ENCODE measurements at places on chromosomes 3 and 15.

DNA sequence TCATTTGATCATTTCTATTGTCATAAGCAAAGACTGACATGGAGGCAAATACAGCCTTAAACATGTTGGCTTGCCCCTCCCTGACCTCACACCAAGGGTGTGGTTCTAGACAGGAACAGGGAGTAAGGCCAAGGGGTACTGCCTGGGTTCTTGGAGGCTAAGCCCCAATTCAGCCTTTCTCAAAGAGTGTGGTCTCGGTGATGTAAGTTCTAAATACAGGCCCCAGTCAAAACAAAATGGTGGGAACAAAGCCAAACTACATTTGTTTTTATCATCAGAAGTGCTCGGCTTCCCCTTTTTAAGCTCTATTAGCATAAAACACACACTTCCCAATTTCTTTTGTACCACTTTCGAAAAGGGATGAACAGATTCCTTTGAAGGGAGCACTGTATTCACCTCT, 129.5 kb downstream of the ATP8B4 start:
- DNase-seq = no peak

DNA sequence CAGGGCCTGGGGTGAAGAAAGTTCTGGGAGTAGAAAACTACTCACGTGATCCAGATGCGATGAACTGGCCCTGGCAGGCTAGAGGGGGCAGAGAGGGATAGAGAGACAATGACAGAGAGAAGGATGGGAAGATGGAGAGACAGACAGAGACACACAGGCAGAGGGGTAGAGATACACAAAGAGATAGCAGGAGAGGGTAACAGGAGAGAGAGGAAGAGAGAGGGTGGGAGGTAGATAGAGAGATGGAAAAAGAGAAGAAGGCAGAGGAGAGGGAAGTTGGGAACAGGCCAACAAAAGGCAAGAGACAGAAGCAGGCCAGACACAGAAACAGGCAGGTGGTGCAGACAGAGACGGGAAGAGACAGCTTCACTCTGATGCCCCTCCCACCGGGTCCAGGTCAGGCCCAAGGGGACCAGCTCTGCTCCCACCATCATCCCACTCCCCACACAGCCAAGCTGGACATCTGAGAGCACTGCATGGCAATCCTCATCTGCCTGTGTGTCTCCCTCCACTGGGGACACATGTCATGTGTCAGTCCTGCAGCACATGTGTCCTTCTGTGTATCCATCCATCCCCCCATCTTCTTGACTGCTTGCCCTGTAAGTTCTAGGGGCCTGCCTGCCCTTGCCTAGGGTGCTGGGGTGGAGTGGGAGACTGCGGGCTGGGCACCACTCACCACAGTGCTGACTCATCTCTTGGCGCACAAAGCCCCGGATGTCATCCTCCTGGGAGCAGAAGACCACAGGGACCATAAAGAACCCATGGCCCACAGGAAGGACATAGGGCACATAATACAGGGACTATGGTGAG, 2.2 kb upstream of the UCN2 start:
- DNase-seq = no peak

GRCh38 chr15:89018207-89018606, 70.0 kb upstream of the ABHD2 start:
- DNase-seq = peak; percentile 13

- peak; percentile 46 for DNase-seq
Observed at GRCh38 chr3:154121701-154122551, 736 bp downstream of the ARHGEF26 start.

GRCh38 chr15:94670438-94671034, 439.2 kb downstream of the MCTP2 start:
- DNase-seq = no peak

DNA sequence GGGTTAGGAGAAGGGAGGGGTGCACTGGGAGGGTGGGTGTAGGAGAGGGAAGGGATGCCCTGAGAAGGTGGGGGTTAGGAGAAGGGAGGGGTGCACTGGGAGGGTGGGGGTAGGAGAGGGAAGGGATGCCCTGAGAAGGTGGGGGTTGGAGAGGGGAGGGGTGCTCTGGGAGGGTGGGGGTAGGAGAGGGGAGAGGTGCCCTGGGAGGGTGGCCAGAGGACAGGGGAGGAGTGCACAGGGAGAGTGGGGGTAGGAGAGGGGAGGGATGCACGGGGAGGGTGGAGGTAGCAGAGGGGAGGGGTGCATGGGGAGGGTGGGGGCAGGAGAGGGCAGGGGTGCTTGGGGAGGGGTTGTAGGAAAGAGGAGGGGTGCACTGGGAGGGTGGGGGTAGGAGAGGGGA, 3.2 kb downstream of the TM4SF19 start:
- DNase-seq = no peak

GRCh38 chr3:67558426-67558825, 96.0 kb downstream of the SUCLG2 start:
- DNase-seq = no peak

GRCh38 chr3:156509189-156510174, 45.4 kb downstream of the SSR3 start:
- no peak for DNase-seq

DNA sequence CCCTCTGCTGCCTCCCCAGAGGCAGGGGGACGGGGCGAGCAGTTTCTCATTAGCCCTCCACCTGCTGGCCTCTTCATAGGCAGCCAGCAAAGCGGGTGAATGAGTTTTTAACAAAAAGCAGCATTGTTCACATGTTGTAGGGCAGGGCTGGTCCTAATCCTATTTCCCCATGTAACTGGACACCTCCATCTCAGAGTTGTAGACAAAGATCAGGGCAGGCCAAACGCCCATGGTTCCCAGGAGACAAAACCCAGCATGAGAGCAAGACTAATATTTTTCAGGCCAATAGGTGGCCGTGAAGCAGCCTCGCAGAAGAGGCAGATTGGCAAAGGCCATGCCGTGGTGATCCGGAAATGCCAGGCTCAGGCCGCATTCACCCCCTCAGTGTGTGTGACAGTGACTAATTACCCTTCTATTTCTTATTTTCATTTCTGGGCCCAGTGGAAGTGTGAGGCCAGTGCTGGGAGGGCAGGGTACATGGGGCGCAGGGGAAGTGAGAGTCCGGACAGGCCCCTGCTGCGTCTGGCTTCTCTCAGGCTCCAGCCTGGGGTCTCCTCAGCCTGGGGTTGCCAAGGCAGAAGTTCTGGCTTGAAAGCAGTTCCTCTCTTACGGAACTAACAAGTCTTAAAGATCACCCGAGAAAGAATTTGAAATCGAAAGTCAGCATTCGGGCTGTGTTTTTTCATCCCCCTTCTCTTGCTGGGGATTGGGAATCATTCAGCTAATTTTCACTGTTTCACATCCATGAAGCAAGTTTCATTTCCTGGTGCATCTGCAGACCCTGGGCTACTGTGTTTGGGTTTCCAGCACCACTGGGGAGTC, 64.8 kb downstream of the BOC start:
- DNase-seq = peak; percentile 38

GRCh38 chr3:151638555-151639417, 94.9 kb upstream of the AADACL2 start:
- DNase-seq = no peak

- no peak for DNase-seq
Observed at GRCh38 chr3:133113927-133114597, 75.9 kb downstream of the TMEM108 start.

DNA sequence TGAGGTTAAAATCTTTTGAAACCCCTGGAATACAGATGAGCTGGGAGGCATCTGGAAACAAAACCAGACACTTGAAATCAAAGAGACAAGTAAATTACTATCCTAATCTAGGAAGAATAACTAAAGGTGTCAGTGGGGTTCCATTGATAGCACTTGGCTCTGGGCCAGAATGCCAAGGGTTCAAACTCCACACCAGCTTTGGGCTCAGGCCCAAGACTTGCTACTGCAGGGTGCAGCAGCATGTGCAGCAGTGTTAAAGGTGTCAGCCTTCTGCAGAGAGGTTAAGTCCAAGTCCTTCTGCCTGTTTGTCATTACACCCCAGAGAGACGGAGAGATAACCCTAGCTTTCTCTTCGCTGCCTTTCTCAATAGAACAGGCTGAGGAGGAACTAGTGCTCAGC, 273.9 kb downstream of the TIGIT start:
- DNase-seq = no peak

DNA sequence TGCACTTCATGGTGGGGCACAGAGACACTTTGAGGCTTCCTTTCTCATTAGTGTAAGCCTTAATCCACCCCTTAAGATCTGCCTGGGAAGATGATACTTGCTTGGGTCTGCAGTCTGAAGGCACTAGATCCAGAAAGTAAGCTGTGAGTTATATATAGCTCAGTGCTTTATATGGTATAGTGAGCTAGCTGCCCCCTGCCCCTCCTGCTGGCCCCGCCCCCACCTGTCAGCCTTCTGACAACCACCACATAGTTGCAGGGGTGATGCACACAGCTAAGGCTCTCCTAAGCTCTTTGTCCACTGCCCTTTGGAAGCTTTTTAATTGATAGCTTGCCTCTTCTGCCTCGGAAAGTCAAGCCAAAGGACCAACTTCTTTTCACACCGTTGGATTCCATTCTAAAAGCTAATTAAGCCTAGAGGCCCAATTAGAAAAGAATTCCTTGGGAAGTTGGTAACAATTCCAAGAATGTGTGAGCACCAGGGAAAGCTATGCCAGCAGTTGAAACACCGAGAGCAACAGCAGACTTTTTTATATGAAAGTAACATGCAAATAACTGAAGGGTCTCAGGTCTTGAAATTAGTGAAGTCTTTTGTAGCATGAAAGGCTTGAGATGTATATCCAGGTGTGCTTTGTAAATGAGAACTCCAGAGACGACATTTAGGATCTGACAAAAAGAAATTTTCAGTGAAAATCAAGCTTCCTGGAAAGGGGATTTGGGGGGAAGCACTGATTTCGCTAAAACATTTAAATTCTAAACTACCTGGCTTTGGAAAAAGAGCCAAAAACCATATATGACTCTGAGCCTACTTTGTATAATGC, 2.3 kb downstream of the TPM1 start:
- peak; percentile 25 for DNase-seq

- peak; percentile 17 for DNase-seq
Observed at GRCh38 chr3:107241217-107241616, 136.0 kb upstream of the CCDC54 start.

DNA sequence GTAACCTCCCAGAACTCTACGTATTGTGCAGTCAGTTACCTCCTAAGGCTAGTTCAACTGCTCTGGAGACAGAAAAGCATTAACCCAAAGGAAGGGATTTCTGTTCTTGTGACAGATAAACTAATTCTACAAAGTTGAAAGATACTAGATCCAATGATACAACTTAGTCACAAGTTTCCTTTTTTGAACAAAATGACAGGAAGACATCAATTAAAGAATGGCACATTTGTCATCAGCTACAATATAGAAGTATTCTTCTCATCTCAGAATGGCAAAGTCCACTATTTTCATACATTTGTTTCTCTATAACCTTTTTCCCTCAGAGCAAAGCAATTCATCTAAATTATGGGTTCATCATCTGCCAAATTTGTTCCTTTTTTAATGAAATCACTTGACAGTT, 43.7 kb downstream of the ISL2 start:
- DNase-seq = no peak

GRCh38 chr3:165768680-165769079, 68.5 kb downstream of the BCHE start:
- DNase-seq = no peak

- no peak for DNase-seq
Observed at GRCh38 chr15:92653366-92653765, 2.2 kb downstream of the FAM174B start.

DNA sequence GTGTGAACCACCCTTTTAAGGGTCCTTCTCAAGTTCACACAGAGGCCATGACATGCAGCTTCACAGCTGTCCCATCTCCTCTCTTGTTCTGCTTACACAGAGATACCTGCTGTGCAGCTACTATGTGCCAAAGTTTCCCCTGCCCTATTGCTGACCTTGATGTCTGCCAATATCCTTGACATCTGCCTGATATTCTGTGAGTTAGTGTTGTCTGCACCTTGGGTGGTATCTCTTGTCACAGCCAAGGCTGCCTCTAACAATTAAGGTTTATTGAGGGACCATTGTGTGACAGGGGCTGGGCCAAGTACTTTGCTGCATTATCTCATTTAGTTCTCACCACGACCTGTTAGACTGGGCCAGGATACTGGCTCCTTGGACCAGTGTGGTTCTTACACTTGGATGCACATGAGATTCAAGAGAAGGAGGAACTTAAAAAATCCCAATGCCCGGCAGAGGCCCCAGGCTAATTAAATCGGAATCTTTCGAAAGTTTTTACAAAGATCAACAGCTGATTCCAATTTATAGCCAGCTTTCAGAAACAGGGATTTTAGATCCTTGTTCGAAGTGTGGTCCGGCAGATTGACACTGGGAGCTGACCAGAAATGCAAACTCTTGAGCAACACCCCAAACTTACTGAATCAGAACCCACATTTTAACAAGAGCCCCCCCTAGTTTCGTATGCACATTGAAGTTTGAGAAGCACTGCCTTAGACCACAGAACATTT, 178.6 kb downstream of the SATB1 start:
- no peak for DNase-seq

DNA sequence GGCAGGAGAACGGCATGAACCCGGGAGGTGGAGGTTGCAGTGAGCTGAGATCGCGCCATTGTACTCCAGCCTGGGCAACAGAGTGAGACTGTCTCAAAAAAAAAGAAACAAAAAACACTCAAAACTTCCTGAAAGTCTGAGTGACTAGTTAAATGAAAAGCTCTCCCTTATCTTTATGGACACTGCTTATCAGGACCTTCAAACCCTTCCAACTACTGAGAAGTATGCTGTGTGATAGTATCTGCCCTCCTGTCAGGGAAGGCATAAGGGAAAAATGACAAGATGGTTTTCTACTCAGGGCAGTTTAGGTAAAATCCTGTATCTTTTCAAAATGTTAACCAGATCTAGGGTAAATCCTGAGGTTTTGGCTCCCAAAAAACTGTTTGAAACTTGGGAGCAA, 21.8 kb downstream of the EMC7 start:
- DNase-seq = no peak

DNA sequence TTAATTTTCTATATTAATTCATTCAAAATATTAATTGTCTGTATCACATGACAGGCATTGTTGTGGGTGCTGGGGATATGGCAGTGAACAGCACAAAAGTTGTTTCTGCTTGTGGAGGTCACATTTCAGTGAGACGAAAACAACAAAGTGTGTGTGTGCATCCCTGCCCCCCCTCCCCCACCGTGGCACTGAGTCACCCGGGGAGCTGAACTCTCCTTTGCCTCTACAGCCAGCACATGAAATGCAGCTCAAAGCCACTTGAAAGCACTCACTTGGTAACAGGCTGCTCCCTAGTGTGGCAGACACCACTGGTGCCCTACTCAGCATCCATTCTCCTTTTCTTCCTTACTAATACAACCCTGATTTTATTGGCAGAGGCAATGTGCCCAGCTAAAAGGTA, 16.9 kb upstream of the SCAMP5 start:
- DNase-seq = no peak

DNA sequence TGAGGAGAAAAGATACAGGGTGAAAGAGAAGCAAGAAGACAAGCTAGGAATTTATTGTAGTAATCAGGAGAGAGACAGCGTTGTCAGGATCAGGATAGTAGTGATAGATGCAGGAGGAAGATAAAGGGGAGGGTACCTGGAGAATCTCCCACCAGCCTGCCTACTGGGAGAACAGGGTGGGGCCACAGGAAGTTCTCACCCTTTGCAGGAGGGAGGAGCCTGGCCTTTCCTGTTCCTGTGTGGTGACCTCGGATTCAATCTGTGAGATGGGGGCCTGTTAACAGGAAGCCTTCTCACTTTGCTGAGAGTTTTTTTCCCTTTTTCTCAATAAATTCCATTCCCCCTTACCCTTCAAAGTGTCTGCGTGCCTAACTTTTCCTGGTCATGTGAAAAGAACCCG, 37.6 kb downstream of the GMPS start:
- no peak for DNase-seq

GRCh38 chr3:53509494-53509893, 15.1 kb downstream of the CACNA1D start:
- no peak for DNase-seq

Data from body of pancreas (tissue), 4 donors.